ENCODE measurements at places on chromosomes 4 and X.
A peak's percentile ranks its signal among the peaks of the same experiment; 100 is the strongest.

DNA sequence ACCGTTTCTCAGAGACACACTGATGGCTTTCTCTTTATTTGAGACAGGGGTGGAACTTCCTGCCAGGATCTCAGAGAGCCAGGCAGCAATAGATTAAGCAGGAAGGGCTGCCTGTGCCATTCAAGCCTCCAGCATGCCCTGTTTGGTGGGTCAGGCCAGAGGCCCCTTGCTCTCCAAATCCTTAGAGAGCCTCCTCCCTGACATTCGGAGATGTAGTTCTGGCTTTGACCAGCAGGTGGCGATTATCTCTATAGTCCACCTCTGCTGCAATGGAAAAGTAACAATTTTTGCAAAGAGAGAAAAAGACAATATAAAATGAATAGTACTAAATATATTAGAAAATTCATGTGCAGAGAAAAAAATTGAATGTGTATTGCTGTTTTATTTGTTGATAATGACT is 93.9 kb downstream of the NXF2B start:
- peak; percentile 19 for DNase-seq

DNA sequence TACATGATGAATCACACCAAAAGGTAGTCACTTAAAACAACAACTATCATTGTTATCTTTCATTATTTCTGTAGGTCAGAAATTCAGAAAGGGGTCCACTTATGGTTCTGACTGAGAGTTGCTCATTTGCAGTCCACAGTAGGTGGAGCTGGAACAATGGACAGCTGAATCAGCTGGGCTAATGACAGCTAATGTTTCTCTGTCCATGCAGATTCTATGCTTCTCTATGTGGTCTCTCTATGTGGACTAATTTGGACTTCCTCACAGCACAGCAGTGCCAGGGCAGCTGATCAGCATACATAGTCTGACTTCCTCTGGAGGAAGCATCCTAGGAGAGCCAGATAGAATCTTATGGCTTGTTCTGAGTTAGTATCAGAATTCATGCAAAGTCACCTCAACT is 131.7 kb upstream of the INTU start:
- no peak for DNase-seq

DNA sequence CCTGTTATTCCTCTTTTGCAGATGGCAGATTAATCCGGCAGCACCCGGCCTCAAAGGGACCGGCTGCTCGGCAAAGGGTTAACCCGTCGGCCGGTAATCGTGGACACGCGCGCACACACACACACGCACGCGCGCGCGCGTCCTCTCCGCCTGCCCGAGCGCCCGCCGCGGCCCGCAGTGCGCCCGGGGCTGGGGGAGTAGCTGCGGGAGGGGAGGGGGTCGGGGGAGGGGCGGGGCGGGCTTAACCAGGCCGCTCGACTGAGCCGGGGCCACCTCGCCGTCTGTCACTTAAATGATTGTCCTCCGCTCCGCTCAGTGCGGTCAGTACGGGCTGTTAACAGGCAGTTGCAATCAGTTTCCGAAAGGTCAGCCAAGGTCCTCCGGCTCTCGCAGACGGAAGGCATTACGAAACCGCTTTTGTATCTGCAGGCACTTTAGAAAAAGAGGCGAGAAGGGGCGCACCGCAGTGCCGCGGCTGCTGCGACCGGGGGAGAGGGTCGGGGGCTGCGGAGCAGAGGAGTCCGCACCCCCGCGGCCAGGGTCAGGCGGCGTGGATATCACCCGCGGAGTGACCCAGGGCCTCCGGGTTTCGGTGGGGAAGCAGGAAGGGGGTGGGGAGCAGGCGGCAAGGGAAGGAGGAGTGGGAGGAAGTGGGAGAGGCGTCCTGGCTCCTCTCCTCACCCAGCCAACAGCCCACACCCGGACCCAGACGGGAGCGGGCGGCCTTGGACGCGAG is 57.3 kb upstream of the BCOR start:
- no peak for DNase-seq

- DNase-seq, result peak; percentile 37
Measured at GRCh38 chr4:151407466-151408379, 1.3 kb upstream of the FHIP1A start.

- DNase-seq, result no peak
Measured at GRCh38 chr4:67869580-67870190, 14.1 kb downstream of the TMPRSS11D start.

GRCh38 chrX:78011846-78012245 is 42.4 kb upstream of the PGAM4 start:
- no peak for DNase-seq

Measured in stimulated activated CD4-positive, alpha-beta T cell treated with anti-CD3 and anti-CD28 coated beads, Interleukin-12 subunit alpha, Interleukin-12 subunit beta, amount 100 ng/mL, for 24 hours (primary cell).